ENCODE measurements at places on chromosomes 1 and 21.
A peak's percentile ranks its signal among the peaks of the same experiment; 100 is the strongest.

DNA sequence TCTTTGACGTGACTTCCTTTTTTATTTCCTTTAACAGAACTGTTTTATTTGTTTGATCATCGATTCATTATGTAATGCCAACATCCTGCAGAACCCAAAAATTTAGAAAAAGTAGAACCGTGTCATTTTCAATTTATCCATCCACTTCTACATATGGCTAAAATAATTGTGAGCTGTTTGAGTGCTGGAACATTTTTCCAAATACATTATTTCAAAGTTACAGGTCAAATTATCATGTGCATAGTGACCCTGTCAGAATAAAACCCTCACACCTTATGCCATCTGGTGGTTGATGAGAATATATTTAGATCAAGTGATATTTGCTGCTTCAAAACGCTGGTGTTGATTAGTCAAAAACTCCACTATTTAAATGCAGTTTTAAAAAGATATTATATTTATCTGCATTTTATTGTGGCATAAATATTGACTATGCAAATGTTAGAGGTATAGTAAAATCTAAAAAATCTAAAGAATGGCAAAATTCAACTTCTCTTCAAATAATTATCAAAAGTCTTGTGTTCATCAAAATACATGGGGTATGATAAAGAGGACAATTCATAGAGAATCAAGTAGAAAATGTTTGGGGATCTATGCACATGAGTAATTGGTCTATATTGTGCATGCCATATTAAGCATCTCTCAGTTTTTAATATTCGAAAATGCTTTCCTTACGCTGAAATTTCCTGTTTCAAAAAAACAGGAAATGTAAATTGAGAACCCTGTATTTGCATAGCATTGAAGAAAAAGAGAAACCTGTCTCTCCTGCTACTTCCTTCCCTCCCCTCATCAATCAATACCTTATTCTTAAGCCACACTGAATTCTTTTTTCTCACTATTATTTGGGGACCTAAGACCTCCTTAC is 39.7 kb downstream of the UBE2U start:
- peaks cover 15% of the 10 kb centered on the region for H3K27me3 ChIP-seq
- H3K36me3 ChIP-seq, result no peaks in the 10 kb centered on the region
- no peak overlapping the region for H3K27ac ChIP-seq

GRCh38 chr1:197197430-197197997 is 51.0 kb upstream of the ASPM start:
- no peaks in the 10 kb centered on the region for H3K27me3 ChIP-seq
- no peak for DNase-seq
- peak overlapping the region; percentile 5 for H3K4me3 ChIP-seq
- peaks cover 55% of the 10 kb centered on the region for H3K4me1 ChIP-seq
- no peak overlapping the region for H3K27ac ChIP-seq

GRCh38 chr1:227002531-227003049 is 62.5 kb downstream of the COQ8A start:
- no peak for DNase-seq
- H3K4me1 ChIP-seq, result no peaks in the 10 kb centered on the region
- no peak overlapping the region for H3K27ac ChIP-seq
- H3K36me3 ChIP-seq, result peaks cover 2% of the 10 kb centered on the region

DNA sequence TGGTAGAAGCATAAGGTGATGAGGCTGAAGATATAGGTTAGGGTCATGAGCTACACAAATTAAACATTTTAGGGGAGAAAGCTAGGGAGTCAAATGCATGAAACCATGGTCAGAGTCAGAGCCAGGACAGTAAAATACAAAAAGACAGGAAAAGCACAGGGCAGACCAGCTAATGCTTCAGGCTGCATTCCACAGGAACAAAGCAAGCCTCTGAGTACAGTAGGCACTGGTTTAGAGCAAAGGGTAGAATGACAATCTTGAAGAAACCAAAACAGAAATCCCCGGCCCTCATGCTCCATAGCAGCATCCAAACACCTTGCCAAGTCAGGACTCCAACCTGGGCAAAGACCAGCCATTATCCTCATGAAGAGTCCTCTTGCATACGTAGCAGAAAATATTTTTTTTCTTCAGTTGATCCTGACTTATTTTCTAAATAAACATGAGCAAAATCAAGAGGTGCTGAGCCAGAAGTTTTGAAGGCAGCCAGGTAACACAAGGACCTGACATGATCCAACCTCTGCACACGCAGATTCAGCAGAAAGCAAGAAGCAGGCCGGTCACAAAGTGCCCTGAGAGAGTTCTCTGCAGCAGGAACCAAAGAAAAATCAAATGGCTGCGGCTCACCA is 273.1 kb downstream of the TTLL7 start:
- no peaks in the 10 kb centered on the region for H3K27me3 ChIP-seq
- no peak for DNase-seq
- no peaks in the 10 kb centered on the region for H3K4me1 ChIP-seq
- H3K27ac ChIP-seq, result no peak overlapping the region
- no peaks in the 10 kb centered on the region for H3K36me3 ChIP-seq

- no peaks in the 10 kb centered on the region for H3K27me3 ChIP-seq
- H3K4me3 ChIP-seq, result no peak overlapping the region
- H3K27ac ChIP-seq, result no peak overlapping the region
- H3K4me1 ChIP-seq, result peaks cover 2% of the 10 kb centered on the region
- no peaks in the 10 kb centered on the region for H3K36me3 ChIP-seq
These were observed 633.0 kb downstream of the SMYD3 start for GRCh38 chr1:245873883-245874671.

DNA sequence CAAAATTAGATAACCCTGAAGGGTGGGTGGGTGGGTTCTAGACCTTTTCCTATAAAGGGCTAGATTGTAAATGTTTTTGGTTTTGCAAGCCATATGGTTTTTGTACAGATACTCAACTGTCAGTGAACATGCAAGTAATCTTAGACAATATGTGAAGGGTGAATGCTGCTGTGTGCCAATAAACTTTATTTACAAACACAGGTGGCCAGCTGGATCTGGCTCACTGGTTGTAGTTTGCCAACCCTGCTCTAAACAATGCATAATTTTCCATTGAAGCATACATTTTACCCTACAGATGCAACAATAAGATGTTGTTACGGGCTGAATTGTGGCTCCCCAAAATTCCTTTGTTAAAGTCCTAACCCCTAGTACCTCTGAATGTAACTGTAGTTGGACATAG is 18.6 kb upstream of the TARBP1 start:
- H3K4me3 ChIP-seq, result no peak overlapping the region
- H3K36me3 ChIP-seq, result peaks cover 2% of the 10 kb centered on the region
- peaks cover 67% of the 10 kb centered on the region for H3K4me1 ChIP-seq
- no peak overlapping the region for H3K27ac ChIP-seq
- peaks cover 2% of the 10 kb centered on the region for H3K27me3 ChIP-seq
- DNase-seq, result no peak

- DNase-seq, result no peak
- no peaks in the 10 kb centered on the region for H3K36me3 ChIP-seq
- H3K27me3 ChIP-seq, result no peaks in the 10 kb centered on the region
These were observed 147.1 kb downstream of the SLC45A1 start for GRCh38 chr1:8465013-8465412.

GRCh38 chr1:51484591-51484990 is 34.5 kb downstream of the EPS15 start:
- no peak for DNase-seq
- H3K4me3 ChIP-seq, result no peak overlapping the region
- no peak overlapping the region for H3K27ac ChIP-seq
- H3K4me1 ChIP-seq, result peaks cover 2% of the 10 kb centered on the region
- H3K27me3 ChIP-seq, result no peaks in the 10 kb centered on the region
- peaks cover 41% of the 10 kb centered on the region for H3K36me3 ChIP-seq

DNA sequence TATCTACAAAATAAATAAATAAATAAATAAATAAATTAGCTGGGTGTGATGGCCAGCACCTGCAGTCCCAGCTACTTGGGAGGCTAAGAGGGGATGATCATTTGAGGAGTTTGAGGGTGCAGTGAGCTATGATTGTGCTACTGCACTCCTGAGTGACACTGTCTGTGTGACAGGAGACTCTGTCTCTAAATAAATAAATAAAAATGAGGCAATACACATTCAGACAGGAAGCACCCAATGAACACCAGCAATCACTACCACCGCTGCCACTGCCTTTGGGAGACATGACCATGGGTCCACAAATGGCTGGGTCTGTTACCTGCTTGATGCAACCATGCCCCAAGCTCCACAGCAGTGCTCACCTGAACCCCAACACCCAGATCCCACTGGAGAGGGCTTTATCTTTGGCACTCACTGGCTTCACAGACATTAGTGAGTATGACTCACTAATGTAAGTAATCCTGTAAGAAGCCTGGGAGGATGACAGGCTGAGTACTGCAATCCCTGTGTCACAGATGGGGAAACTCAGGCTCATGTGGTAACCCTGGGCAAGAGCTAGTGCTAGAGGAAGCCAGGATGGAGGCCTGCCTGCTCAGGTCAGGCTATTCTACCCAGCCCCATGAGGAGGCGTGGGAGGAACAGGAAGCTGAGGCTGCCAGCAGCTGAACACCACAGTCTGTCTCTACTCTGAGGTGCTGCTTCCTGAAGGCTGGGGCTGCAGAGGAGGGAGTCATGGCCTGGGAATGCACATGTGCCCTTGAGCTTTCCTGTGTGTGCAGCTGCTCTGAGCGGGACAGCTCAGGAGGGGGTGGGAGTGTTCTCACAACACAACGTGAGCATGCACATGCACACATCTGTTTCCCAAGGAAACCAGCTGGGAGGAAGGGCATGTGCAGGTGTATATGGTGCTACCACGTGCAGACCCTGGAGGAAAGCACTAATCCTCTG is 43.0 kb downstream of the SLC9A1 start:
- DNase-seq, result peak; percentile 87
- no peaks in the 10 kb centered on the region for H3K27me3 ChIP-seq
- peaks cover 3% of the 10 kb centered on the region for H3K36me3 ChIP-seq
- H3K4me3 ChIP-seq, result no peak overlapping the region
- H3K27ac ChIP-seq, result peak overlapping the region; percentile 83
